ENCODE measurements at places on chromosomes 1 and 21. TPM values are rescaled to one million over a fixed set of nuclear protein-coding genes. Genes with fewer than 3 reads are reported as not detected.

The GPA33 gene
- total RNA-seq, result 0.63 TPM

The ITSN1 gene
- 79.4 TPM for total RNA-seq

DNA sequence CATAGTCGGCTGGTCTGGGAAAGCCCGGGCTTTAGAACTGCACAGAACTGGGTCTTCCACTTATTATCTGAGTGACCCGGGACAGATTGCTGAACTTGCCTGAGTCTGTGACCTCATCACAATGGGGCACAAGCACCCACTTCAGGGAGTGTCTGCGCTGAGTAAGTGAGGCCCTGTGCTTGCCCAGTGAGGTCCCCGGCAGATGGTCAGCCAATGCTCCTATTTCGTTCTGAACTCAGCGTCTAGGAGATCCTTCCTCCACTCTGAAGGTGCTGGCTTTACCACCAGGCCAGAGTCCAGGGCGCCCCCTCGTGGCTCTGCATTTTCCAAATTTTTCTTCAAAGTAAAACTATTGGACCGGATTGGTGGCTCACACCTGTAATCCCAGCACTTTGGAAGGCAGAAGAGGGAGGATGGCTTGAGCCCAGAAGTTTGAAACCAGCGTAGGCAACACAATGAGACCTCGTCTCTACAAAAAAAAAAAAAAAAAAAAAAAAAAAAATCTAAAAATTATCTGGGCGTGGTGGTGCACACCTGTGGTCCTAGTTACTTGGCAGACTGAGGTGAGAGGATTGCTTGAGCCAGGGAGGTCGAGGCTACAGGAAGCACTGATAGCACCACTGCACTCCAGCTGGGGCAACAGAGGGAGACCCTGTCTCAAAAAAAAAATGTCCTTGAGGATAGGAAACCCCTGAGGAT is 61.7 kb downstream of the FCRL5 start:
- peak; percentile 90 for DNase-seq
- peaks cover 14% of the 10 kb centered on the region for H3K4me1 ChIP-seq
- no peak overlapping the region for H3K4me3 ChIP-seq
- H3K27ac ChIP-seq, result no peak overlapping the region

- peaks cover 4% of the 10 kb centered on the region for H3K36me3 ChIP-seq
- H3K27me3 ChIP-seq, result peaks cover 9% of the 10 kb centered on the region
Measured at GRCh38 chr1:152912900-152913299, 4.6 kb downstream of the IVL start.

DNA sequence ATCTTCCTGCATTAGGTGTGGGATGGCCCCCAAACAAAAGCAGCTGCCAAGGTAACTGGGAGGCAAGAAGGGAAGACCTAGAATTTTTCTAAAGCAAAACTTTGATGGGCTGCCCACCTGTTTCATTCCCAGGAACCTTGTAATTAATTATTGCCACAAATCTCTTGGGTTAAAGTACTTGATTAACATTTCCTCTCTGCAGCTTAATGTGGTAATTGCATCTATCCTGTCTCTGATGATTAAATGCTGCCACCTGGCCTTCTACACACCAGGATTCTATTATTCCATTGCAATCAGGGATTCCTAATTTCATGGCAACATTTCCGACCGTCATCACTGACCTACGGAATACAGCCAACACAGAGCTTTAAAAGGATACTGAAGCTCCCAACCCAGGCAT is 68.3 kb upstream of the RC3H1 start:
- H3K4me3 ChIP-seq, result no peak overlapping the region
- no peaks in the 10 kb centered on the region for H3K27me3 ChIP-seq
- no peaks in the 10 kb centered on the region for H3K4me1 ChIP-seq

Measured in WTC11 (cell line).